ENCODE measurements at places on chromosomes 13 and 19. TPM values are rescaled to one million over a fixed set of nuclear protein-coding genes. Genes with fewer than 3 reads are reported as not detected.

ZNF763 gene
- total RNA-seq: 16.6 TPM

HCST gene
- 4.8 TPM for total RNA-seq

SMIM24 gene
- total RNA-seq: not detected

SOX1 gene
- not detected for total RNA-seq

ZNF17 gene
- total RNA-seq: 30.7 TPM

FFAR1 gene
- total RNA-seq: 3.0 TPM

SSC5D gene
- total RNA-seq: 0.44 TPM

GRCh38 chr13:74114202-74114601 is 20.0 kb downstream of the KLF12 start:
- no peak for DNase-seq

DNA sequence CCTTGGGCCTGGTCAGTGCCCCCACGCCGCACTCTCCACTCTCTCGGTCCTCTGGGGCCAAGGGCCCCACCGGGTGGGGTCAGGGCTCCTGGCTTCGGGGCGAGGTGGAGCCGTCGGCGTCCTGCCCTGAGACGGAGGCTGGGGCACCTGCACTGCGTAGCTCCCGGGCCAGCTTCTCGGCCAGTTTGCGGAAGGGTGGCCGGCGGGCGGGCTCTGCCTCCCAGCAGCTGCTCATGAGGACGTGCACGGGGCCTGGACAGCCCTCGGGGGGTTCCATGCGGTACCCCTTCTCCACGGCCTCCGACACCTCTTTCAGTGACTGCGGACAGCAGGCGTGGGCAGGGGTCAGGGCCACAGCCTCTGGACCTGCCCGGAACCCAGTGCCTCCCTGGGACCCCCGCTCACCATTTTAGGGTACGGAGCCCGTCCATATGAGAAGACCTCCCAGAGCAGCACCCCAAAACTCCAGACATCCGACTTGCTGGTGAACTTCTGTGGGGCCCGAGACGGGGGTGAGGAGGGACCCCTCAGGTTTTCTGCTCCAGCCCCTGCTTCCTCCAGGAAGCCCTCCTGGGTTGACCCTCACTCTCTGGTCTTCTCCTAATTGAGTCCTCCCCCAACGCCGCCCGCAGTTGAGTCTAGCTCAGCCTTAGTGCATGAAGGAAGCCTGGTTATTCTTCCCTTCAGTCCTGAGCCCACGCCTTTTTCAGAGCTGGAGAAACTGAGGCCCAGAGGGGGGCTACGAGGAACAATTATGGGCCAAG is 6.3 kb upstream of the RAX2 start:
- no peak for DNase-seq

DNA sequence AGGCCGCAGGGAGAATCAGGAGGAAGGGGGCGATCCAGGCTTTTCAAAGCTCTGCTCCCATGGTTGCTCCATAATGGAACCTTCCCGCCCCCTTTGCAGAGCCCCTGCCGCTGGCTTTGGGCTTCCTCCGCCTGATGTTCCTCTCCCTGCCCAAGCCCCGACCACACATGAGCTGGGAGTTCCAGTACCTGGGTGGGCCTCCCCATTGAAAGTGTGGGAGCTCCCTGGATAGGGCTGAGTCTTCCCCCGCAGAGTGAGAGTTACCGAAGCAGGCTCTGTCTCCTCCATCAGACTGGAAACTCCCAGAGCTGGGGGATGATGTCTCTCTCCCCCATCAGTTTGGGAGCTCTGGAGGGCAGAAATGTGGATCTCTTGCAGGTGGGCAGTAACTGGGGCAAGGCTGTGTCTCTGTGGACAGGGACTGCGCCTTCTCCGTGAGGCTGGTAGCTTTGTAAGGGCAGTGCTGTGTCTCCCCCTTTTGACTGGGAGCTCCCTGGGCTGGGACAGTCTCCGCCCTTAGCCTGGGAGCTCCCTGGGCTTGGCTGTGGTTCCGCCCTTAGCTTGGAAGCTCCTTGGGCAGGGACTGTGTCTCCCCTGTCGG is 722 bp downstream of the DCAF15 start:
- peak; percentile 39 for DNase-seq

GRCh38 chr19:48681127-48681470 is 8.3 kb upstream of the NTN5 start:
- no peak for DNase-seq

- no peak for DNase-seq
Measured at GRCh38 chr13:22773465-22773864, 407.3 kb upstream of the SGCG start.

DNA sequence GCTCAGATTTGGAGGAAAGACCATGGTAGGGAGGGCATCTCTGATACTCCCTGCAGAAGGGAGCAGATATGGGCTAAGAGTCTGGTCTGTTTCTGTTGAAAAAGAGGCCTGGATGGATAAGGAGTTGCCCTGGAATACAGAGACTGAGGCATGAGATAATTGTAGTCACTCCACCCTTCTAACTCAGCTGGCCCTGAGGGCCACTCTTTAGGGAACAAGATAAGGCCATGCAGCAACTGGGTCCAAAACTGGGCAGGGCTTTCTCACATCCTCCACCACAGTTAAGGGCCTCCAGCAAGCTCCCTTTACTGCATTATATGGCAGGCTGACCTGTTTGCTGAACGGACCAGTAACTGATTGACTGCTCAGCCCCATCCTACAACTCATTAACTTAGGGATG is 1.3 kb downstream of the ZNF749 start:
- DNase-seq: no peak

DNA sequence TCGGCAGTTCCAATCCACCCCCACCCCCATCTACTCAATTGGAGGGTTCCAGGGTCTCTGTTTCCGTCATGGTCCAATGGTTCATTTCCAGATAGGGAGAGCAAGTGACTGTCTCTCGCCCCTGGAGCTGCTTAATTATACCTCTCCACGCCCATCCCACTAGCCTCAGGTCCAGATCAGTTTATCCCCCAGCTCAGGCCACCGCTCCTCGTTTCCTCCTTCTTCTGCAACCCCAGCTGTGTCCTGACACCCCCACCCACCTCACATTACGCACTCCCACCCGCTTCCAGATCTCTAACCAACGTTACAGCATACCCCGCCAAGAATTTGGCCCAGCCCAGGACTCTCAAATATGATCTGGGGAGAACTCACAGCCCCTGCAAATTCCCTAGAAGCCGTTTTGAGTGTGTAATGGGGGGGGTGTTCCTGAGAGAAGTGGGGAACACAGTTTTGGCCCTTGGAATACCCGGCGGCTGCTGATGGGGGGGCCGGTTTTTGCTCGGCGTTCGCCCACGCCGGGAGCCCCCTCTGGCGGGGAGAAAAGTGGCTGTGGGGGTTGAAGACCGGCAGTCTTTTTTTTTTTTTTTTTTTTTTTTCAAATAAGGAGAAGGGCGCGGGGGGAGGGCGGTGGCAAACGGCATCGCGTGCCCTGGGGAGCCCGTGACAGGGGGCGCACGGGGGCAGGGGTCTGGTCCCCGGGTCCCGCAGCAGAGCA is 1.7 kb upstream of the PDE4A start:
- peak; percentile 69 for DNase-seq

GRCh38 chr19:46520616-46521015 is 24.9 kb upstream of the PNMA8B start:
- DNase-seq: no peak
